ENCODE measurements at places on chromosomes 2 and 18. TPM values are rescaled to one million over a fixed set of nuclear protein-coding genes. Genes with fewer than 3 reads are reported as not detected.

CFAP221 gene
- total RNA-seq, result 1.1 TPM

WDR54 gene
- 59.7 TPM for total RNA-seq

MRO gene
- total RNA-seq, result not detected

TRAPPC12 gene
- 51.0 TPM for total RNA-seq

TGFA gene
- 0.26 TPM for total RNA-seq

LRP1B gene
- total RNA-seq, result 0.20 TPM

RMC1 gene
- total RNA-seq, result 30.1 TPM

- DNase-seq, result no peak
These were observed 35.9 kb downstream of the MYO5B start for GRCh38 chr18:50158866-50159653.

DNA sequence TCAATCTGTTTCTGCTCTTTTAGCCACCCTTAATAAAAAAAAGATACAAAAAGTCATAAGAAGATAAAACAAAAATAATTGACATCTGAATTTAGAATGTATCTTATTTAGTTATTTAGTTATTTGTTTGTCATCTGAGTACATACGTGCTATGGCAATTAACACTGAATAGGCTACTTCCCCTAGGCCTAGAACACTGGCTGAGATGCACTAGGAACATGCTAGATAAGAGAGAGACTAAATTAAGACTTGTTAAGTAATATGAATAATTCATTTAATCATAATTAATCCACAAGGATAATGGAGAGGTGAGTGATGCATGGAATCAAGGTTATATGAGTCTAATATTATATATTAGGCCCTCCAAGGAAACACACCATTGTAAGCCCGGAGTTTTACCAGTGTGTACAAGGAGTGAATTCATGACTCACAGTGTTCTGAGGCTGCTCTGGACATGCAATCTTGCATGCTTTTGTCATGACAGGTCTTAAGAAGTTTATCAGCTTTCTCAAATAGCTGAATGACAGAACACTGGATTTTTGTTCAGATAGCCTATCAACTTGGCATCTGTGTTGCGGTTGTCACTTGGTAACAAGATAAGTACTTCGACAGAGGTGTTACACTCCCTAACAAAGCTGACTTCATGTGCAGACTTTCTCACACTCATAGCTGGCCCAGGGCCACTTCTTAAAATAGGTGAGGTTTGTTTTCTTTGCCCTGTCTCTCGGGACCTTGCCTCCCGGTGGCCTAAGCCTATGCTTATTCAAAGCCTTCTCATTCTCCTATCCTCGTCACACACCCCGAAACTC is 5.0 kb upstream of the SERPINB2 start:
- peak; percentile 55 for DNase-seq

GRCh38 chr2:235776531-235776930 is 282.7 kb downstream of the AGAP1 start:
- DNase-seq, result no peak

- no peak for DNase-seq
These were observed 171.1 kb downstream of the ZEB2 start for GRCh38 chr2:144348846-144349245.

- DNase-seq, result no peak
These were observed 49.2 kb downstream of the CXCR4 start for GRCh38 chr2:136068581-136069227.

DNA sequence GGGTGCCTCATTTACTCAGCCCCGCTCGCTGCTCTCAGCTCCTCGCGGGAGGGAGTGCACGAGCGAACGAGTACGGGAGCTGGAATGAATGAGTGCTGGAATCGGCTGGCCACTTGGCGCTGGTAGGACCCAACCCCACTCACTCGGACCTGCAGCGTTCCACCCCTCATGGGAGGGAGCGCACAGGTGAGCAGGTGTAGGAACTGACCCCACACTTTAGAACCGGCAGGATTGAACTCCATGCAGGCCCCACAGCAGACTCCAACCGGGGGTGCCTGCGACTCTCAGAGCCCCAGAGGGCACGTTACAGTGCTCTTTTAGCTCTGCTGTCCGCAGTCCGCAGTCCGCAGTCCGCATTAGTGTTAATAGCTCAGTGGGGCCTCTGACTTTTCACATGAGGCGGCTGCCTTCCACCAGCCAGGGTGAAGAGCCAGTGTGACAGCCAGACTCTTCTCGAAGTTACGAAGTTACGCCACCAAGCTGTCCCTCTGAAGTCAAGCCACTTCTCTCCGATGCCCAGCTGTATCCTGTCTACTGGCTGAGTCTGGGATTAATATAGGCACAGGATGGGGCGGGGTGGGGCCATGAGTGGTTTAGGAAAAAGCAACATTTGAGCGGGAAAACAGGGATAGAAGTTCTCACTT is 102.7 kb upstream of the ARHGAP15 start:
- DNase-seq, result no peak

DNA sequence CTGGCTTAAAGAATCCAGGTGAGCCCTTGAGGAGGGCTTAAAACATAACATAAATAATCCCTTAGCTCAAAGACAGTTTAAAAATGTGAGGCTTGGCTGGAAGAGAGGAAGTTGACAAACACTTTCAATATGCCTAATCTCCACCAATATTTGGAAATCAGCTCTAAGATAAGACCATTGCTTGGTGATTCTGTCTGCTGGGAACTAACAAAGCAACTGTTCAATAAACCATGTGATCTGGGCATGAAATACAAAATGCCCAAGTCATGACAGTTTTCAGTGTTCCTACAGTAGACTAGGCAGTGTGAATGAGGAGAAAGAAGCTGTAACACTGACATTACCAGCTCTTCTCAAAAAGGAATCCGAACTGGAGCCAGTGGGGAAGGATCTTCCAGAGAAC is 10.7 kb downstream of the MFF start:
- DNase-seq, result no peak

- DNase-seq, result no peak
These were observed 19.1 kb upstream of the LRRTM1 start for GRCh38 chr2:80323610-80324009.

DNA sequence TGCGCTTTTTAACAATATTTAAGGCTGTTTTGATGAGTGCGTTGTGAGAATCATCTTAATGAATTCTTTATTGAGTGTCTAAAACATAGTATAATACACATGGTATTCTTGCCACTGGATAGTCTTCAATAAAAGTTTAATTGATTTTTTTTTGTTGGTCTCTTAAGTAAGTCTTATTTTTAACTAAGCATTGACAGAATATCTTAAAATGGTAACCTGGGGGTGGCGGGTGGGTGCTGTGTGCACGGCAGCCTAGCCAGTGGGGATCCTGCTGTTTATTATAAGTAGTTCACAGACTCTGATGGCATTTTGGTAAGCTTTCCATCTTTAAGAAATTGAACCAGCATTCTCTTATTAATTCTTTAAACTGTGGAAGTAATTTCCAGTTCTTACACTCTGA is 6.0 kb downstream of the SOX11 start:
- DNase-seq, result no peak

DNA sequence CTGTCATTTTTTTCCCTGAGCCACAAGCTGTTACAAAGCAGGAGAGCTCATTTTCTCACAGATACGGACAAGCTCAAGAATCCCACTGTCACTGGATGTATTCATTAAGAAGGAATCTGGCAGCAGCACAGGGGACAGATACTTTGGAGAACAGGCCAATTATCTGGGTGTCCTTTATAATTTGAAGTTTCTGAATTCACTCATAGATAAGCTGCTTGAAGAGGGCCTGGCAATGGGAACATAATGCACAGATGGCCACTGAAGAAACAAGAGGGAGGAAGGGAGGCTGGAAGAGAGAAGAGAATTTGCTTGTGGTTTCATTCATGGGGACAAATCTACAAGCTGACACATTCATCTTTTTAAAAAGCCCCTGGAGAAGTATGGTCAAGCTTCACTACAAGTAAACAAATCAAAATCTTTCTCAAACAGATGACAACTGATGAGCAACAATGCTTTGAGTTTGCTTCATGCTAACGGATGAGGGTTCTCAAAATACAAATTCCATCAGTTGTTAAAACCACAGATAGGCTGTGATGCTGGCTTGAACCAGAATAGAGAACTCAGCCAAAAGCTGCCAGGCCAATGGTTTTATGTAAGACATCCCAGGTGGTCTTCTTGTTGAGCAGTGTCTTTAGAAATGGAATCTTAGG is 11.9 kb downstream of the BCL2 start:
- DNase-seq, result no peak

DNA sequence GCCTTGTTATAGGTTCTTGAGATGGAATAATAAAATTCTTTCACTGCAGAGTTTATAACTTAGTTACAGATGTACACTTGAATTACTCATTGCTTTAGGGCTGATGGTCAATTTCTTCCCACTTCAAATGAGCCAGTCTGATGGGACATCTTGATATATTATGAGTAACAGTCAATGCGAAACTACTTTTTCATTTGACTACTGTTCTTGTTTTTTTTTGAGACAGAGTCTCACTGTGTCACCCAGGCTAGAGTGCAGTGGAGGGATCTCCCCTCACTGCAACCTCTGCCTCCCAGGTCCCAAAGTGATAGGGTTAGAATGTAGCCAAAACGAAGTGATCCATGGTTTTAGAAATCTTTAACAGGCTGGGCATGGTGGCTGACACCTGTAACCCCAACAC is 57.1 kb downstream of the ST3GAL5 start:
- no peak for DNase-seq

DNA sequence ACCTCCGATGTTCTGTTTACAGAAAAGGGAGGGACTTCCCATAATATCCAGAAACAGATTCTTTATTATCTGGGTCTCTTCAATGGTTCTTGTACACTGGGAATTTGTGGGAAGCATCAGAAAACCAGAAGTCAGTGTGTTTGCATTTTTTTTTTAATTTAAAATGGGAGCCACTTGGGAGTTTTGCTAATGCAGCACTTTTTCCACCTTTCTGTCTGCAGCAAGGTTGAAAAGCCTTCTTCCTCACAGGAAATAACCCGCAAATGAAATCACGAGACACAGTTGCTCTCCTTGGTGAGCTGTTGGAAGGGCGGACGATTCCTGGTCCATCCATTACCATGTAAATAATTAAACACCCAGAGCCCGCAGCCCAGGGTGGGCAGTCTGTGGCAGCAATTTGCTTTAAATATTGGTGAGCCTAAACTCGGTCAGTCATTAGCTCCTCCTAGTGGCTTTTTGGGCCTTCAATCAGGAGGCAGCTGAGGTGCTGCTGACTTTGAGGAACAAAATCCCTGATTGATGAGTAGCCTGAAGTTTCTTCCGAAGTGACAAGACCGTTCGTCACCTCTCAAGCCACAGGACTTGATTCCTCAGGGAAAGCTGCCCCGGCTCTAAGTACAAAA is 471.5 kb downstream of the EPHA4 start:
- DNase-seq, result no peak

GRCh38 chr2:201777869-201778268 is 2.9 kb downstream of the ALS2 start:
- no peak for DNase-seq

DNA sequence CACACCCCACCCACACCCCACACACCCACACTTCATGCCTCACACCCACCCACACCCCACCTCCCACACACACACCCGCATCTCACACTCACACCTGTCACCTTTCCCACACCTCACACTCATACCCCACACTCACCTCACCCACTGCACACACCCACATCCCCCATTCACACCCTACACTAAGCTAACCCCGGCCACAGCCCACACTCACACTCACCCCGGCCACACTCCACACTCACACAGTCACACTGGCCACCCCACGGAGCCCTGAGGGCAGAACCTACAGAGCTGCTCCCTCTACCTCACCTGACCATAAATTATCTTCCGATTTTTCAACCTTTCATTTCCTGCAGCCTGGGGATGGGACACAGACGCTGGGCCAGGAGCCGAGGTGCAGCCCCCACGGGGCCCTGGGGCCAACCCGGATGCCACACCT is 241.3 kb downstream of the HDAC4 start:
- DNase-seq, result no peak

DNA sequence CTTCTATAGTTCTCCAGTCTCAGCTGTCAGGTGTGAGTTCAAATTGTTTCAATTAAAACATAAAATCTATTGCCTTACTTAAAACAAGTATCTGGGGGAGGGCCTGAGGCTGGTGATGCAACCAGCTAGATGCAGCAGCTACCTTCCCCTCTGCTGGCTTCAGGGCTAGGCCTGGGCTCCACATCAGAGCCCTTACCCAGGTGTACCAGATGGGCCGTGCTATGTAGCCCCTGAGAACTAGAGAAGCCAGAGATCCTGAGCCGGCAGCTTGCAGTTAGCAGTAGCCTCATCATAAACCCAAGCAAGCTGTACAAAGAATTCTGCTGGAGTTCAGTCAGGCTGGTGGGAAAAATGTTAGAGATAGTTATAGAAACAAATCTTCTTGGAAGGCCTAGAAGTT is 97.7 kb upstream of the ACAA2 start:
- no peak for DNase-seq

DNA sequence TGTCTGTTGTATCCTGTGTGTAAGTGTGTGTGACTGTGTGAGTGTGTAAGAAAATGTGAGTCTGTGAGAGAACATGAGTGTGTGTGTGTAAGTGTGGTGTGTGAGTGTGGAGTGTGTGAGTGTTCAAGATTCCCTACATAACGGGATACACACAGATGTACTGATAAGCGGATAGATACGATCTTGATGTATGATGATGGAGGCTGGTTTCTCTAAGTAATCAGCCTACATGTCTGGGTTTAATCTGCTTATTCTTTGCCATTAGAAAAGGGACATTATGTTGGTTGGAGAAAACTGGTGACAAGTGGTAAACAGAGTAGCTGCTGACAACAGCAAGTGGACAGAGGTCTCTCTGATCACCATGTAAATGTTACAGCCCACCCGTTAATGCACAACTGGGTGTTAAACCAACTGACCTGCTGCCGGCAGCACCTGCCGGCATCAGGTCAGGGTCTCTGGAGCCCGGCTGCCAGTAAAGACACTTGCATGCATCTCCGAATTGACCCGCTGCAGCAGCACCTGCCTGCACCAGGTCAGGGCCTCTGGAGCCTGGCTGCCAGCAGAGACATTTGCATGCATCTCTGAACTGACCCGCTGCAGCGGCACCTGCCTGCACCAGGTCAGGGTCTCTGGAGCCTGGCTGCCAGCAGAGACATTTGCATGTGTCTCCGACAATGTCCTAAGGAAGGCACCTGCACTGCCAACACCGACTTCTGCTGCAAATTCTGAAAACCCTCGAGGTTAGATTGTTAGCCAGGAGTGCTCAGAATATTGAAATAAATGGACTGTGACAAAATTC is 87.5 kb downstream of the MBP start:
- DNase-seq, result no peak

GRCh38 chr2:143085125-143085784 is 44.0 kb upstream of the ARHGAP15 start:
- no peak for DNase-seq
